ENCODE measurements at places on chromosomes 2 and 18. TPM values are rescaled to one million over a fixed set of nuclear protein-coding genes. Genes with fewer than 3 reads are reported as not detected.
A peak's percentile ranks its signal among the peaks of the same experiment; 100 is the strongest.

The WNT10A gene
- 5.0 TPM for total RNA-seq

DNA sequence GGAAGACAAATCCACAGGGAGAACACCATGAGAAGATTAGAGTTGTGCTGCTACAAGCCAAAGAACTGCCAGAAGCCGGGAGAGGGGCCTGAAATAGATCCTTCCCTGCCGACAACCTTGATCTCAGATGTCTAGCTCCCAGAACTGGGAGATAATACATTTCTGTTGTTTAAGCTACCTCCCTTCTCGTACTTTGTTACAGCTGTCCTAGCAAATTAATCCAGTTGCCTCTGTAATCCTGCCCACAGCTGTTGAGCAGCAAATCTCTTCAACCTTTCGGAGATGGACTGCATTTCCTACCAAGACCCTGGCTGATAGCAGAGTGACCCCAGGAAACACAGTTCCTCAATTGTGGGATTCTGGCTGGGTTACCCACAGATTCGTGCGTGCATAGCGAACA lies 2.6 kb upstream of the TBC1D8 start:
- H3K27ac ChIP-seq: no peak overlapping the region
- no peaks in the 10 kb centered on the region for H3K36me3 ChIP-seq
- peaks cover 18% of the 10 kb centered on the region for H3K4me1 ChIP-seq
- no peak for DNase-seq
- peaks cover 15% of the 10 kb centered on the region for H3K27me3 ChIP-seq
- H3K4me3 ChIP-seq: no peak overlapping the region

DNA sequence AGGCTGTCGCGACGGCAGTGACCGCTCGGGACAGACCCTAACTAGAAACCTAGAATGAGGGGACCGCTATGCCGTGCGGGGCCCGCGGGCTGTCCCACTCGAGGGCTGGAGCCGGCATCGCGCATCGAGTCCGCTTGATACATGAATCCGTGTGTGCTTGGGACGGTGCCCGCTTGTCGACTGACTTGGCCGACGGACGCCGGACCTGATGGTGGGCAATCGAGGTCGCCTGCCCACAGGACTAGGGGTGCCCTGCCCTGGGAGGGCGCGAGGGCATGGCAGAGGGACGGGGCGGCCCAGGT lies 749 bp upstream of the PTMA start:
- H3K27ac ChIP-seq: peak overlapping the region; percentile 100
- no peak for DNase-seq
- H3K4me3 ChIP-seq: peak overlapping the region; percentile 93
- H3K36me3 ChIP-seq: peaks cover 43% of the 10 kb centered on the region
- H3K27me3 ChIP-seq: peaks cover 3% of the 10 kb centered on the region
- H3K4me1 ChIP-seq: peaks cover 24% of the 10 kb centered on the region

DNA sequence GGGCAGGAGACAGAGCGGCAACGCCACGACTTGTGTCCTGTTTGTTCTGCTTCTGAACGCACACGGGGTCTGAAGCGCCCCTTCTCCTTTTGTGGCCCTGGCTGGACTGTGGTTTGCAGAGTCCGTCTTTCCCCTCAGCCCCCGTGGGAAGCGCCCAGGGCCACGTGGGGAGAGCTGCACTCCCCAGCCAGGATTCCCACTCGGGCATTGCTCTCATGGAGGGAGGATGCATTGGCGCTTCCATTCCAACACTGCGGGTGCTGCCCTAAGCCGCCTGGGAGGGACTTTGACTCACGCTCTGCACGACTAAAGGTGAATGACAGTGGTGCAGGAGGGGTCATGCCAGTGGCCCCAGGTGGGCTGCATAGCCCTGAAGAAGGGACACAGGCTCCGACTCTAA lies 52.5 kb downstream of the TIMM21 start:
- no peak overlapping the region for H3K4me3 ChIP-seq
- no peaks in the 10 kb centered on the region for H3K27me3 ChIP-seq
- no peak for DNase-seq
- no peaks in the 10 kb centered on the region for H3K36me3 ChIP-seq

GRCh38 chr2:167404627-167405284 lies 516.5 kb downstream of the XIRP2 start:
- DNase-seq: no peak
- H3K27me3 ChIP-seq: no peaks in the 10 kb centered on the region
- H3K27ac ChIP-seq: no peak overlapping the region
- no peaks in the 10 kb centered on the region for H3K4me1 ChIP-seq
- no peaks in the 10 kb centered on the region for H3K36me3 ChIP-seq

DNA sequence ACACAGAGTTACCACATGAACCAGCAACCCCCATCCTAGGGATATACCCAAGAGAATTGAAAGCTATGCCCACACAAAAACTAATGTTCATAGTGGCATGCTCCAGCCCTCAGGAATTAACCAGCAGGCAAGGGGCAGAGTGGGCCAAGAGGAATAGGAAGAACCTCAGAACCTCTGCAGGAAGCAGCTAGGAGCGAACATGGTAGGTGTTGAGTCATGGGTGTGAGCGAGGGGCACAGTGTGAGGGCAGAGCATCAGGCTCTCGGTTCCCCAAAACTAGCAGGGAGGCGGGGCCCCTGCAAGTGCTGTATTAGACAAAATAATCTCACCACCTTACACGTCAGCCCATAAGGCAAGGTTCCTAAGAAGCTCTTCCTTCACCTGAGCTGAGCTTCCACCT lies 5.6 kb upstream of the RUFY4 start:
- H3K4me1 ChIP-seq: peaks cover under 1% of the 10 kb centered on the region
- H3K36me3 ChIP-seq: no peaks in the 10 kb centered on the region
- no peak for DNase-seq
- H3K27me3 ChIP-seq: peaks cover 26% of the 10 kb centered on the region
- no peak overlapping the region for H3K27ac ChIP-seq
- no peak overlapping the region for H3K4me3 ChIP-seq

- no peaks in the 10 kb centered on the region for H3K36me3 ChIP-seq
- H3K27me3 ChIP-seq: peaks cover 2% of the 10 kb centered on the region
- DNase-seq: no peak
- no peaks in the 10 kb centered on the region for H3K4me1 ChIP-seq
Measured at GRCh38 chr18:24762511-24762910, 302.1 kb downstream of the HRH4 start.

The NIFK gene
- 244 TPM for total RNA-seq

DNA sequence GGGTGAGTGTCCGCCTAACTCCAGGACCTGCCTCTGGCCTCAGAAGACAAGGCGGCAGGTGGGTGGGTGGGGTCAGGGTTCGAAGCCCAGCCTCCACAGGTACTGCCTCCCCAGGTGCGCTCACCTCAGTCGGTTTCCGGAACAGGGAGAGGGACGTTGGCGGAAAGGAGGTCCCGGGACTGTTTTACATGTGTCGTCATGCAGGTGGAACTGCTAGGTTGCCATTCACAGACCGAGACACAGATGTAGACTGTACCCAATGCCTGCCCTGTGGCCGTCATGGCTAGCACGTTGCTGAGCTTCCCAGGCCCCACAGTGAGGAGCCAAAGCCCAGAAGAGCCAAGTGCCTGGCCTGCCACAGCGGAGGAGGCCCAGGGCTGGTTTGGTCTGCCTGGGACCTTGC lies 284.0 kb upstream of the HS6ST1 start:
- H3K27ac ChIP-seq: no peak overlapping the region
- H3K4me3 ChIP-seq: no peak overlapping the region
- no peaks in the 10 kb centered on the region for H3K4me1 ChIP-seq
- no peaks in the 10 kb centered on the region for H3K36me3 ChIP-seq

DNA sequence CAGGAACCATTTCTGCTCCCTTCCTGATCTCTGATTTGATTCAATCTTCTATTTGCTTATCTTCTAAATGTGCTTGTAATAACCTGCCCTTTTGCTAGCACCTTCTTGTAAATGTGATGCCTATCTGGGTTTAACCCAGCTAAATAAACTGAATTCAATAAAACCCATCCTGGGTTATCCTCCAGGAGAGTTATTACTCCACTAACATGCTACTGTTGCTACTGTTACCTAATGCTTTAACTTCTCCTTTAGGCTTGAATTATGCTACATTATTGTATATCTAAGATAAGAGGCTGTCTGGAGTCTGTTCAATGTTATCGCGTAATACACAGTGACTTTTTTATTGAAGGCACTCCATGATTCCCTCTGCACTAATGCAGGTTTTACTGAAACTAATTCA lies 206.5 kb upstream of the CTAGE1 start:
- no peak overlapping the region for H3K27ac ChIP-seq
- H3K4me1 ChIP-seq: no peaks in the 10 kb centered on the region
- no peak for DNase-seq
- H3K27me3 ChIP-seq: no peaks in the 10 kb centered on the region

- DNase-seq: no peak
- no peak overlapping the region for H3K27ac ChIP-seq
- no peak overlapping the region for H3K4me3 ChIP-seq
- H3K27me3 ChIP-seq: no peaks in the 10 kb centered on the region
- H3K36me3 ChIP-seq: no peaks in the 10 kb centered on the region
Measured at GRCh38 chr2:124740636-124741035, 715.5 kb downstream of the CNTNAP5 start.

The C2orf15 gene
- total RNA-seq: 0.50 TPM

DNA sequence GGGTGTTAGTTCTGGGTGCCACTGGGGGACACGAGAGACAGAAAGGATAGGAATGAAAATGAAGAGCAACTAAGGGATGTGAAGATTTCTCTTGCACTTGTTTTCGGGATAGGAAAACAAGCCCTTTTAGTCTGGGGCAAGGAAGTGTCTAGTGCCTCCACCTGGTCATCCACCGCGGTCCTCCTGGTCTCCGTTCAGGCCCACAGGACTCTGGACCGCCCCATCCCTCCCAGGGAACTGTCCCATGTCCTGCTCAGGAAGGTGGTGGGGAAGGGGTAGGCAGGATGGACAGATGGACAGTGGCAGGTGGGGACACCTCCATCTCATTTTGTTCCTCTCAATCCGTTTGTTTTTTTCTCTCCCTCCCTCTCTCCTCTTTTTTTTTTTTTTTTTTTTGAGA lies 45.9 kb downstream of the AGAP1 start:
- no peak for DNase-seq
- no peaks in the 10 kb centered on the region for H3K4me1 ChIP-seq
- no peaks in the 10 kb centered on the region for H3K36me3 ChIP-seq
- H3K27ac ChIP-seq: no peak overlapping the region

- H3K27ac ChIP-seq: no peak overlapping the region
- H3K36me3 ChIP-seq: no peaks in the 10 kb centered on the region
- H3K4me1 ChIP-seq: peaks cover 7% of the 10 kb centered on the region
- H3K27me3 ChIP-seq: peaks cover 30% of the 10 kb centered on the region
Measured at GRCh38 chr18:23619388-23619881, 33.1 kb upstream of the NPC1 start.

DNA sequence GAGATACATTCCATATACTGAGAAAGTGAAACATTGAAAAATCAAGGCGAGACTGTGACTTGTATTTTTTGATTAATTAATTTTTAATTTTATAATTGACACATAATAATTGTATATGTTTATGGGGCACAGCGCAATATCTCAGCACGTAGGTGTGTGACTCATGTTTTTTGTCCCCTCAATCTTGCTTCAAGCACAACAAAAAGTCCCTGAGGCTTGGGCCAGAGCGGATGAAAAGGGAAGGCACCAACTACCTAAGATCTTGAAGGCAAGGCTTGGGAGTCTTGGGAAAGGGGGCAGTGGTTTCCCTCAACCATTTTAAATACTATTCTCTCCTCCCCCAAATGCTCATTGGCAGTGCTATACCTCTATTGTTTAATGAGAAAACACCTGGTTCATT lies 9.9 kb downstream of the SGPP2 start:
- peaks cover 41% of the 10 kb centered on the region for H3K4me1 ChIP-seq
- H3K36me3 ChIP-seq: peaks cover 28% of the 10 kb centered on the region
- no peak overlapping the region for H3K27ac ChIP-seq
- no peak for DNase-seq
- no peaks in the 10 kb centered on the region for H3K27me3 ChIP-seq

The SLC5A7 gene
- not detected for total RNA-seq

DNA sequence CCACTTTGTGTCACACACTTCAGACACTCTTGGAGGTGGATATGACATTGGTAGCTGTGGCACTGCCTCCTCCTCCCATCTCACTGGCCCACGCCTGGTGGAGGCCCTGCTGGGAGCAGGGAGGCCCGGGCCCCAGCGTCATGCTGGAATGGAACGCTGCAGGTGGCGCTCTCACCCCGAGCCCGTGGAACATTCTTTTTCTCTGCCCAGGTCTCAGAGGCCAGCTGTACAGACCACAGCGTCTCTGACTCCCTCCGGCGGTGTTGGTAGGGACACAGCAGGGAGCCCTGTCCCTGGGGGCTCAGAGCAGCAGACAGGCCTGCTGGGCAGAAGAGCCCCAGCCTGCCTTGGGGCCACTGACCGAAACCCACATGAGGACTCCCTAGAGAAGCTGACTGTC lies 218.1 kb downstream of the TWIST2 start:
- peaks cover 24% of the 10 kb centered on the region for H3K36me3 ChIP-seq
- no peak overlapping the region for H3K4me3 ChIP-seq
- DNase-seq: no peak

DNA sequence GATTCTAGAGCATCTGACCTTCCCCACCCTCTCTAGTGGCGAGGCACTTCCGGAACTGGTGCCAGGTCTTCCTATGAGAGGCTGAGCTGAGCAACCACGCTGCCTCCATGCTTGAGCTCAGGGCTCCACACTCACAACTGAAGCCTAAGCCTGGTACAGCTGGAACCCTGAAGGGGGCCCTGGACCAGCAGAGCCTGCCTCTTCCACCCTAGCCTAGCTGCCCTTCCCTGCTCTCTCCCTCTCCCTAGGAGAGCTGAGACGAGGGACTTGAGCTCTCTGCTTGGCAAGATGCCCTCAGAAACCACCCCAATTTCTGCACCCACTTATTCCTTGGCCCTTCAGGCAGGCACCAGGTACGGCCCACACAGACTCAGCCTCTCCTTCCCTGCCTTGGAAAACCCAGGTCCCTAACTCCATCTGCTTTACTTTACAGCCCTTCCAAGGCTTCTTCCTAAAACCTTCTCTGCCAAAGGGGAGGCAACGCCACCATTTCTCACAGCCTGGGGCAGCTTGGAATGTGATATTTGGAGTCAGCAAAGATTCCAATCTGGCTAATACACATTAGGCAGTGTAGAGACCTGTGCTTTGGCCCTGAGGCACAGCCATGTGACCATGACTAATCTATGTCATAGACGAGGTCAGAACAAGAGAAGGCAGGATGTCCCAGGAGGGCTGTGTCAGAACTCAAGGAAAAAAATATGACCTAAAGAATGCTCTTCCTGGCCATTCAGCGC lies 18.8 kb downstream of the COX7A2L start:
- H3K27ac ChIP-seq: peak overlapping the region; percentile 59
- peaks cover 18% of the 10 kb centered on the region for H3K4me1 ChIP-seq
- DNase-seq: no peak
- H3K4me3 ChIP-seq: no peak overlapping the region
- H3K27me3 ChIP-seq: no peaks in the 10 kb centered on the region

DNA sequence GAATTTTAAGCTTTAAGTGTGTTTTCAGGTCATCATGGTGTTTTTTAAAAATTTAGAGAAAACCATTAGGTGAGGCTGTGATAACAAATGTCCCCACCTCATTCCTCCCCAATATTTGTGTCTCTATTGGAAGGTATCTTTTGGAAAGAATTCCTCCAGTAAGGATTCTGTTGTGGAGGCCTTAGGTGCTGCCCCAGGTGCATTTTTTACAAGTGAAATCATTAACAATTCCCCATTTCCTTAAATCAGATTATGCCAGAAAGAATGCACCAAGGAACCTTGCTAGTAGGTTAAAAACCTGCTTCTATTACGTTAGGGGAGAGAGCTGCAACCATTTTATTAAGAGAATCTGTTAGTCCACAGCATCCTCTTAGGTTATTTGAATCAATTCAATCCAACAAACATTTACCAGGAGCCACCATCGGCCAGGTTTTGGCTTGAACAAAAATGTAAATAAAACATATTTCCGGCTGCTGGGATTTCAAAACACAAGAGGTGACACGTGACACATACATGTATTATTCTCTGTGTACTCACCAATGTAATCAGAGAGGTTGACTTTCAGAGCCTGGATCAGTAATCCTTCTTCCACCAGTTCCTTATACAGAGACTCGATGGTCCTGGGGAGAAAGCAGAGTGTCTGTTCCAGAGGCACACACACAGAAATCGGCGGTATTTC lies 112.5 kb upstream of the ASB18 start:
- no peak overlapping the region for H3K27ac ChIP-seq
- H3K4me1 ChIP-seq: peaks cover 6% of the 10 kb centered on the region
- no peaks in the 10 kb centered on the region for H3K36me3 ChIP-seq
- no peak for DNase-seq
- peaks cover 19% of the 10 kb centered on the region for H3K27me3 ChIP-seq

Data from activated CD4-positive, alpha-beta memory T cell treated with anti-CD3 and anti-CD28 coated beads for 36 hours (primary cell).